ENCODE measurements at places on chromosomes 2 and 18.

DNA sequence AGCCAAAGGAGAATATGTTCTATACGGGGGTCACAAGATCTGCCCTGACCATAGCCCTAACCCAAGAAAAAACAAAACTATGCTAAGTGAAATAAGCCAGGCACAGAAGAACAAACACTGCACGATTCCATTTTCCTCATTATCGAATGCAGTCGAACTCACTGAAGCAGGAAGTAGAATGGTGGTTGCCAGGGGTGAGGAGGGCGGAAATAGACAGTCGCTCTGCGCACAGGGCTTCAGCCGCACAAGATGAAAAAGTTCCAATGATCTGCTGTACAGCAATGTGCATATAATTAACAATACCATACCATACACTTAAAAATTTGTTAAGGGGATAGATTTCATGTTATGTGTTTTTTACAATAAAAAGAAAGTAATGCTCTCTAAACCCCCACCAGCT is 257.7 kb downstream of the TXNL1 start:
- no peak for DNase-seq

- no peak for DNase-seq
Measured at GRCh38 chr18:78625847-78626246, 353.8 kb upstream of the SALL3 start.

DNA sequence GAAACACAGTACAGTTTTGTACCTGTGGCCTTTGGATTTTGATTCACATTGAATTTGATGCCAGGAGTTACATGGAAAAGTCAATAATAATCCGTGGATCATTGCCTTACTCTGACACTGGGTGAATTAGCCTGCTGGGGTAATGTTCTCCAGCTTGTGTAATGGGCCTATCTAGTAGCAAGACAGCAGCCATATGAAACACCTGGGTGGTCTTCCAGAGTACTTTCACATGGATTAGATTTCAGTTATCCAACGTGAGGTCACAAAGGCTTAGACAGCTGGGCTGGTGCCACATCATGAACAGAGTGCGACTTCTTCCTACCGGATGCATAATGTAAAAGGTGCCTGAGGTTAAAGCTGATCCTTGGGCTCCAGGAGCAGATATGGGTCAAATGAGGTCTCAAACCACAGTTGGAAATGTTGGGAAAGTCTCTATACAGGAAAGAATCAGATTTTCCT is 486.8 kb downstream of the PARD3B start:
- DNase-seq: no peak

GRCh38 chr2:98334439-98335078 is 11.7 kb upstream of the CNGA3 start:
- DNase-seq: no peak

DNA sequence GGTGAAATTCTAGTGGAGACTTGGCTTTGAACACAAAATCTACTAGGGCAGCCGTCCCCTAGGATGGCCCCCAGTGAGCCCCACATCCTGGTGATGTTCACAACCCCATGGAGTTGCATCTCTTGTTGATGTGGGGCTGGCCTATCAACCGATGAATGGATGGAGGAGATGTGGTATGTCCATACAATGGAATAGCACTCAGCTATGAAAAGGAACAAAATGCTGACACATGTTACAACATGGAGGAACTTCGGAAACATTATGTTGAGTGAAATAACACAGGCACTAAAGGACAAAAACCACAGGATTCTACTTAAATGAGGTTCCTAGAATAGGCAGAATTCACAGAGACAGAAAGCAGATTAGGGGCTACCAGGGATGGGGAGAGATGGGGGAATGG is 80.1 kb upstream of the ASAP2 start:
- no peak for DNase-seq

DNA sequence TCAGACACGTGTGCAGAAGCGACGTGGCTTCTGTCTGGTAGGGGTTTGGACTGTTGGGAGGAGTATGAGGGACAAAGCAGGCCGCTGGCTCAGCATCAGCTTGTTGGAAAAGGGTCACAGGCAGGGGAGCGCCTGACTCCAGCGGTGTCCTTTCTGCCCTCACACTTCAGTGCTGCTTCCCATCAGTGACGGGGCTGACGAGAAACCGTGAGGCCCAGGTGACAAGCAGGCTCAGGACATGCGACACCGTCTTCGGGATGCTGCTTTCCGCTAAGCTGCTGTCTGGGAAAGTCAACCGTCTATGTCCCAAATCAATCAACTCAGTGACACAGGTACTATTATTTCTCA is 90.5 kb downstream of the USP40 start:
- no peak for DNase-seq

GRCh38 chr2:239769554-239770245 is 255.4 kb downstream of the NDUFA10 start:
- no peak for DNase-seq

DNA sequence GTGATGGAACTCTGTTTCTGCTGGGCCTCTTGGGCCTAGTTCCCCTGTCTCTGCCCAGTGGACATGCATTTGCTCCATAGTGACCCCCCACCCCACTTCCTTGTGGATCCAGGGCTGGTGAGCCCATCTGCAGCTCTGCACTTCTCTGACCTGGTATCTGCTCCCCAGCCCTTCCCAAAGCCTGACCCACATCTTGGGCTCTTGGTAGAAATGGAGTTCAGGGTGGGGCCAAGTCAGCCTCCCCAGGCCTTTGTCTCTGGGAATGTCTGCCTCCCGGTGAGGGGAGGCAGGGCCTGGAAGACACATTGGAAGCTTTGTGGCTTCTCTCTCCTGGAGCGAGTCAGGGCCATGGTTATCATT is 6.3 kb upstream of the TRAF3IP1 start:
- DNase-seq: no peak

- DNase-seq: no peak
Measured at GRCh38 chr2:16194096-16194390, 253.7 kb downstream of the MYCN start.

- no peak for DNase-seq
Measured at GRCh38 chr2:98768384-98769113, 37.6 kb upstream of the MGAT4A start.

DNA sequence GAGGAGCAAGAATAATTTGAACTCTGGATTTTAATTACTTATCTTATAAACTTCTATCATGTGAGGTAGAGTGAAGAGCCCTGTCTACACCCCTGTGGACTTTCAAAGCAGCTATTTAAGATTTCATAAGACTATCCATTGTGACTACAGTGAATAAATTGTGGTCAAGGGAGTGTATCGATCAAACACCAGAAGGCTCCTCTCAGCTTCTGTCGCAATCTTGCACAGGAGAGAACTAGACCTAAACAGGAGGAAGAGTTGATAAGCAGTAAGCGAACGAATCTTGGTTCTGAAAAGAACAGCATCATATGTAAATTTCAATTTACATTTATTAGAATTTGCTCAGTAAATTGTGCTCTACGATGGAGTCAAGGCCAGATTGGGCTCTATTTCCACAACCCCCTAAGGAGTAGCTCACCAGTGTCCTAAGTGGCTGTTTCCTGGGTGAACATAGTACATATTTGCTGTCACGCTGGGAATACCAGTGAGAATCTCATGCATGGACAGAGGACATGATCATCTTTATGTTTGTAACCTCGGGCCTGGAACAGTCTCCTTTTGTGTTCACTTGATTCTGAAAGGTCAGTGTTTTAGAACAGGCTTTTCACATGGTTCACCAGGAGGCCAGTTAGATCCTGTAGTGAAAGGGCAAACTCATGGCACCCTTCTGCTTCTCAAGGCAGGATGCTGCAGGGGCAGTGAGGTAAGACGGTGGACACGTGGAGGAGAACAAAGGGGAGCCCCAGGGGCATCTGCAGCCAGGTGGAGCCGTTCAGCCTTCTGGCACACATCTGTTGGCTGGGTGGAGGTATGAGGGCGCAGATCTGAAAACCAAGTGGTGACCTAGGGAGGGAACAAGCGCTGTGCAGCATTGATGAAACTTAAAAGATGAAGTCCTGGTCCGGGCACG is 33.3 kb downstream of the NPAS2 start:
- DNase-seq: no peak

- no peak for DNase-seq
Measured at GRCh38 chr2:62110415-62111025, 85.4 kb upstream of the B3GNT2 start.

- no peak for DNase-seq
Measured at GRCh38 chr2:46878886-46879285, 36.7 kb downstream of the MCFD2 start.

DNA sequence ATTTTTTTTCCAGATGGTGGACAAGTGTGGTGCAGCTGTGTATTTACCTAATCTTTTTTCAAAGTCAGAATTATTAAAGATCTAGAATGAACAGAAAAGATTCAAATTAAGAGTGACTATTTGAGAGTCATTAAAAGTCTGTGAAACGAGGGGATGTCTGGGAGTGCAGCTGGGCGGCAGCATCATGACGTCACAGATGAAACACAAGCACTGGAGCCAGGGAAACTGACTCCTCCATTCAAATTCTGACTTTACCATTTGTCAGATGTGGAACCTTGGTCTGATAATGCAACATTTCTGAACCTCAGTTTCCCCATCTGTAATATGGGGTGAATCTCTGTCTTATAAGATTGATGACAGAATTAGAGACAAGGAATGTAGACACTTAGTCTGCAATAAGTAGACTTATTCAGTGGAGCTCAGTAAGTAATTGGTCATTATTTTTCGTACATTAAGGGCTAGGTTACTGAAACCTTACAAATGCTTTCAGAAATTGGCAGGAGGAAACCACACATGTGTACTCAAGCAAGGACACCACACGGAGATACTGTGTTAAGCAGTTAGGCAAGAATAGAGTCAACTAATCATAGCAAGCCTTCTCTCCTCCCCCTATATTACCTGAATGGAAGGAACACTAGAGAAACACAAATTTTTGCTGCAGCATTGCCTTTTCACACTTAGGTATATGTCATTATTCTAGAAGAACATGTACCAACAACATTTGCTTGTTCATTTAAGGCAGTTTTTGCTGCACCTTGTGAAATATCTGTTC is 27.8 kb upstream of the CXXC1 start:
- DNase-seq: no peak

DNA sequence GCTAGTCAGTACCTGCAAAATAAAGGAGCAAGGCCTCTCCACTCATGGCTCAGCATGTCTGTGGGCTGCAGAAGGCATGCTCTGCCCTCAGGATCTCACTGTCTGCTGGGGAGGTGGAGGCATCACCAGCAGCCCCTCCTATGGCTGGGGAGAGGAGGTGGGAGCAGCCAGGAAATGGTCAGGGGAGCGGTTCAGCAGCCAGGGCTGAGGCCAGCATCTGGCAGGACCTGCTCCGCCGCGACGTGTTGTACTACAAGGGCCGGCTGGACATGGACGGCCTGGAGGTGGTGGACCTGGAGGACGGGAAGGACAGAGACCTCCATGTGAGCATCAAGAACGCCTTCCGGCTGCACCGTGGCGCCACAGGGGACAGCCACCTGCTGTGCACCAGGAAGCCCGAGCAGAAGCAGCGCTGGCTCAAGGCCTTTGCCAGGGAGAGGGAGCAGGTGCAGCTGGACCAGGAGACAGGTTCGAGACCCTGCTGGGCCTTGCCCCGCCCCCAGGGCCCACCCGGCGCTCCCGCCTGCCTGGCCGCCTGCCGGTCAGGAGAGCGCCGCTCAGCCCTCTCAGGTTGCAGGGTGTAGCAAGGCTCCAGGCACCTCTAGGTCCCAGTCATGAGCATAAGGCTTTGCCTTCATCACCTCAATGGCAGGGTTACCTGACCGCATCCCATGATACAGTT is 49.0 kb downstream of the FAM168B start:
- no peak for DNase-seq

DNA sequence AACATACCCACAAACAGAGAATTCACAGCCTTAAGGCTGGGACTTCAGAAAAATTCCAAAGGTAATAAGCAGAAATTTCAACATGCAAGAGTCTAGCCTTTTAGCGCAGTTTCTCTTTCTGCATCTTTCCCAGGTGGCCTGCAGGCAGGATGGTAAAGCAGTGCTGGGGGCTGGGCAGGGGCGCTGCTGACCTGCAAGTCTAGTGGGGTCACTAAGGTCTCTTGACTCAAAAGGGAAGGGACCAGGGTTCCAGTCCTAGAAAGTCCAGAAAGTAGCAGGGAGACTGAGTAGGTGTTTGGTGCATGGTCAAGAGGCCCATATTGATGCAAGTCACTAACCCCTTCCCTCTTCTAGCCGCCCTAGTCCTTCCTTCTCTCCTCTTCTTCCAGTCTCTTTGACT is 169.2 kb downstream of the TGIF1 start:
- no peak for DNase-seq

- DNase-seq: no peak
Measured at GRCh38 chr18:28284132-28284531, 107.2 kb upstream of the CDH2 start.

- DNase-seq: no peak
Measured at GRCh38 chr2:239158641-239159475, 242.0 kb downstream of the HDAC4 start.

DNA sequence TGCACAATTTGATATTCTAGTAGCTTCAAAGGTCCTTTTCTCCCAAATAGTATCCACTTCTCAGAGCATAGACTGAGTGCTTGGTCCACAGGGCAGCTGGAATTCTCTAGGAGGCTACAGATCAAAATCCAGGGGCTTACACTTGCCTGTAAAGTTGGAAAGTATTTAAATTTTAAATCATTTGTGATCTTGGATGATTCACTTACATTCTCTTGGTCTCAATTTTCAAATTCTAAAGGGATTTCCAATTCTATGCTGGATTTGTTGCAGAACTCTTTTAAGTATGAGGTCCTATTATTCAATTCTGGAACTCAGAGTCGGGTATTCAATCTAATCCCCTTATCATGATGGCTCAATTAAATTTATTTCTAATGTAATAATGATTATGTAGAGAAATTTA is 492.3 kb downstream of the NYAP2 start:
- DNase-seq: no peak

DNA sequence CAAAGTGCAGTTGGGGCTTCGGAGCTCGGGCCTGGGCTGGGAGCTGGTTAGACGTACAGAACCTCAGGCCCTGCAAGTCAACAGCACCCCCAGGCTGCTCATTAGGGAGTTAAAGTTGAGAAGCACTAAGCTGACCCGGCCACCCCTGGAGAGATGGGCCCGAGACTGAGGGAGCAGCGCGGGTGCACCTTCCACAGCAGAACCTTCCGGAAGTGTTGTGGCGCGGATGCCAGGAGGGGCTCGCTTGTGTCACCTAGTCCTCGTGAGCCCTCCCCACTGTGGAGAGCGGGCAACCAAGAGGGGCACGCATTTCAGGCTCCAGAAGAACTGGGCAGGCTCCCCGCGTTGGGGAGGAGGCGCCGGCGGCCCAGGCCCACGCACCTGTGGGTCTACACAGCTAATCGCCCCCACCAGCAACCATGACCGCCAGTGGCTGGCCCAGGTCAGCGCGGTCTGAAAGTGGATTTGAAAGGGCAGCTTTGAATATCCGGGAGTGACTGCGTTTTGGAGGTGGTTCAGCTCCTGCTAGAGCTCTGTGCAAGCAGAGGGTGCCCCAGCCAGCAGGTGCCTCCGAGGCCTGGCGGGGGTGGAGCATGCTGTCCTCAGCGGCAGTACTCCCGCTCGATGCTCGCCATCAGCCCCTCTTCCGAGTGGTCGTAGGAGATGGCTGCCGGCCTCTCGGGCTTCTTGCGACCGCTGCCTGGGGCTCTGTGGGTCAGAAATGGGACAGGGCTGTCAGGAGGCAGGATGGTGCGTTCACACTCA is 15.1 kb downstream of the KLF11 start:
- DNase-seq: no peak

- DNase-seq: no peak
Measured at GRCh38 chr2:68689553-68690537, 44.8 kb upstream of the ARHGAP25 start.

All from activated CD4-positive, alpha-beta T cell treated with anti-CD3 and anti-CD28 coated beads, Interleukin-2, amount 50 U/mL, for 1 hour (primary cell).